Esophagus muscularis mucosa (tissue), 4 donors: ENCODE measurements at places on chromosomes 4 and X. TPM values are rescaled to one million over a fixed set of nuclear protein-coding genes. Genes with fewer than 3 reads are reported as not detected.

Gene LAMTOR3
- total RNA-seq = 50.3 TPM

GRCh38 chr4:182144626-182145333 lies 98.4 kb upstream of the TENM3 start:
- peaks cover 29% of the 10 kb centered on the region for H3K4me1 ChIP-seq
- no peak for DNase-seq
- H3K36me3 ChIP-seq = no peaks in the 10 kb centered on the region
- no peaks in the 10 kb centered on the region for H3K27me3 ChIP-seq
- peak overlapping the region; percentile 80 for H3K4me3 ChIP-seq

DNA sequence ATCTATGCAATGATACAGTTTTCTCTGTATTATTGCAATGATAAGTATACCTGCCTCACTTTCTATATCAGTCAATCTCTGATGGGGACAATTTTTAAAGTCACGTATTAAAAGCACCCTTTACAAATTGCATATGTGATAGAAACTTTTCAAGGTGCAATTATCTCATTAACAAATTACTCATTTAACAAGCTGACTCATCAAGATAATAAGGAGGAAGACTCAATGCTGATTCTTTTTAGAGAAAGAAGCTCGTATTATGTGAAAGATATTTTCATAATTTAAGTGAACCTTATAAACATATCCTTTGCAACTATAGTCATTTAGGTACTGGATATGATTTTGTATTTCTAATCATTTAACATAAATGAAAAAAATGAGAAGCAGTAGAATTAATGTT lies 1080.9 kb upstream of the TENM3 start:
- DNase-seq = no peak
- H3K27me3 ChIP-seq = no peaks in the 10 kb centered on the region
- no peaks in the 10 kb centered on the region for H3K36me3 ChIP-seq

Gene UCP1
- total RNA-seq = not detected

DNA sequence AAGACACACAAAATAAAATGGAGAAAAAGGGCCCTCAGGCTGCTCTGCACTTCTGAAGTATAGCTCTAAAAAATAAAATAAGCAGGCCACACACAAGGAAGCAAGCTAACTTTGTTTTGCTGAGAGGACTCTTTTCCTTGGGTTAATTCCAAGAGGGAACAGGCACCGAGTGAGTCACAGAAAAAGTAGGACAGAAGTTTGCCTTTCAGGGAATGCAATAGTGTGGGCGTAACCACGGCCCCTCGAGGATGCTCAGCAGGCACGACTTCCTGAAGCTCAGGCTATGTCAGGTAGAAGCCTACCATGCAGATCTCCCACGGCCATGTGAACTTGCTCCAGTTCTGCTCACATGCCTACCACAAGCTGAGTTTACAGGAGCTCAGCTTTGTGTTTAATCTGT lies 22.1 kb downstream of the PPP1R2C start:
- H3K4me3 ChIP-seq = no peak overlapping the region
- no peaks in the 10 kb centered on the region for H3K27me3 ChIP-seq
- no peaks in the 10 kb centered on the region for H3K36me3 ChIP-seq
- no peak overlapping the region for H3K27ac ChIP-seq
- no peaks in the 10 kb centered on the region for H3K4me1 ChIP-seq
- no peak for DNase-seq

Gene TGIF2LX
- not detected for total RNA-seq

Gene UGT2B17
- not detected for total RNA-seq

DNA sequence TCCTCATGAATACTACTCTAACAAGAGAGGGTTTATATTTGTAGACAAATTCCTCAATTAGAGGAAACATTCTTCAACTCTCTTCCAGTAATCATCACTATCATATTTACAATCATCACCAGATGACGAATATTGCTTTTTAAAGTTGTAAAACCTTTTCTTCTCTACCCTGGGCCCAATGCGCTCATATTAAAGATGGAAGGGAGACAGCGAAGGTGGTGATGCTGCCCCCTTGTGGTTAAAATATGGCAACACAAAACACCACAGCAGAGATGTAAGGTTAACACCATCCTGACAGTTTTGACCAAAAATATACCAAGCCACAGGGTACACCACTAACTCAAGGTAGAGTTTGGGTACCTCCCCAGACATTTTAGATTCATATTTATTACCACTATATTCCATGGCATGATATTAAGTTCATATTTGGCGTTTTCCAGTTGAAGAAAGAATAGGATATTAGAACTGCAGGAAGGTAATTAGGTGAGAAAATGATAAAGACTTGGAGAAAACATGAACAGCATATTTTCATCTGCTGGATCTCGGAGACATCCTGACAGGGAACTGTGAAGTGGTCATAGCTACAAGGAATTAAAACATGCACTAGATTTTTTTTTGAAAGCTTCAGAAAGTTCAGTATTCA lies 72.8 kb downstream of the SLC9A7 start:
- no peaks in the 10 kb centered on the region for H3K4me1 ChIP-seq
- H3K4me3 ChIP-seq = no peak overlapping the region
- no peaks in the 10 kb centered on the region for H3K36me3 ChIP-seq
- no peak overlapping the region for H3K27ac ChIP-seq

- peaks cover 7% of the 10 kb centered on the region for H3K4me1 ChIP-seq
- no peaks in the 10 kb centered on the region for H3K36me3 ChIP-seq
- H3K27me3 ChIP-seq = no peaks in the 10 kb centered on the region
- no peak overlapping the region for H3K4me3 ChIP-seq
These were observed 292.7 kb downstream of the BCOR start for GRCh38 chrX:39805022-39805421.

DNA sequence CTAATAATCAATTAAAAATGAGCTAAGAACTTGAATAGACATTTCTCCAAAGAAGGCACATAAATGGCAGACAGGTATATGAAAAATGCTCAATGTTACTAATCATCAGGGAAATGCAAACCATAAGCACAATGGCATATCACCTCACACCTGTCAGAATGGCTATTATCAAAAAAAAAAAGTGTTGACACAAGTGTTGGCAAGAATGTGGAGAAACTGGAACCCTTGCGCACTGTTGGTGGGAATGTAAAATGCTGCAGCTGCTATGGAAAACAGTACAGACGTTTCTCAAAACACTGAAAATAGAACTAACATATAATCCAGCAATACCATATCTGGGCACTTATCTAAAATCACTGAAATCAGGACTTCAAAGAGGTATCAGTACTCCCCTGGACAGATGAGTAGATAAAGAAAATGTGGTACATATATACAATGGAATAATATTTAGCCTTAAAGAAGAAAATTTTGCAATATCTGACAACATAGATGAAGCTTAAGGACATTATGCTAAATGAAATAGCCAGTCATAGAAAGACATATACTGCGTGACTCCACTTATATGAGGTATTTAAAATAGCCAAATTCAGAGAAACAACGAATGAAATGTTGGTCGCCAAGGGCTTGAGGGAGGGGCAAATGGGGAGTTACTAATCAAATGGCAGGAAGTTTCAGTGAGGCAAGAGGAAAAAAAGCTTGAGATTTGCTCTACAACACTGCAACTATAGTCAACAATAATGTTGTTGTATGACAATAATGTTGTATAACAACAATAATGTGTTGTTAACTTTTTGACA lies 175.5 kb downstream of the WDFY3 start:
- H3K27ac ChIP-seq = no peak overlapping the region
- no peaks in the 10 kb centered on the region for H3K27me3 ChIP-seq
- no peaks in the 10 kb centered on the region for H3K4me1 ChIP-seq
- H3K36me3 ChIP-seq = peaks cover 36% of the 10 kb centered on the region
- no peak for DNase-seq
- H3K4me3 ChIP-seq = no peak overlapping the region

DNA sequence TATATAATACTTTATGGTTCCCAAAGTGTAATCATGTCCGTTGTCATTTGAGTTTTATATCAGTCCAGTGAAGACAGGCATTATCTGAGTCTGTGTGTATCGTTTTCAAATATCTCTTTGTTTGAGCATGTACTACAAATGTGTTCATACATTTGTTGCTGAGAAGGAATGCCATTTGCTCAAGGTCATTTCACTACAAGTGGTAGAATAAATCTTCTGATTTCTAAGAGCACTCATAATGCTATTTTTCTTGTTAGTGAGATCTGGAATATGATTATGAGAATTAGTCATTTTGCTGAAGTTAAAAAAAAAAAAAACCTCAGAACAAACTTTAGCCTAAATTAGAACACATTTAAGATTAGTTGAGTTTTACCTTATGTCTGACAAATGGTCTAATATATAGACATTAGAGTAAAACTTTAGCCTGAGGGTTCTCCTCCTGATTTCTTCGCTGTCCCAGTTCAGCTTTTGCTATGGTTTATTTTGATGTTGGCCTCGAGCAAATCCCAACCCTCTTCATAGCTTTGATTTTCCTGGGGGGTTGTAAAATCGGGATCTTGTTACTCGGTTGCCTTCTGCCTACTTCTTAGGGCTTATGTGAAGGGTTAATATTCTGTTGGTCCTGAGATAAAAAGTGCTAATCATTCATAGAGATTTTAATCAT lies 87.1 kb downstream of the TMEM131L start:
- H3K36me3 ChIP-seq = no peaks in the 10 kb centered on the region
- H3K27ac ChIP-seq = peak overlapping the region; percentile 69
- no peak for DNase-seq
- no peak overlapping the region for H3K4me3 ChIP-seq

GRCh38 chr4:141174457-141174856 lies 41.2 kb upstream of the RNF150 start:
- no peak overlapping the region for H3K4me3 ChIP-seq
- no peaks in the 10 kb centered on the region for H3K36me3 ChIP-seq
- H3K4me1 ChIP-seq = peaks cover 1% of the 10 kb centered on the region
- no peak for DNase-seq
- H3K27ac ChIP-seq = no peak overlapping the region

DNA sequence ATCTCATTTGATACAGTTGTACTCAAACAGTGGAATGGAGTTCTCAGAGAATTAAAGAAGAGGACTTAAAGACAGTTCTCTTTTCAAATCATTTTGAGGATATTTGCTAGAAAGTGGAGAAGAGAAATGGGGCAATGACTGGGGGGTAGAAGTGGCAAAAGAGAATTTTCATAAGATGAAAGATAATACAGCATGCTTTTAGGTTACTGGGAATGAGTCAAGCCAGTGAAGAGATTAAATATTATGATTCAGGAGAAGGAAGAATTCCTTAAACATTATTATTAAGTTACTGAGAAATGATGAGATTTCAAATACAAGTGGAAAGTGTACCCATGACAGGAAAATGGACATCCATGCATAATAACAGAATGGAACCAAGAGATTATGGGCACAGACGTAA lies 219.0 kb upstream of the DKK2 start:
- H3K4me3 ChIP-seq = no peak overlapping the region
- no peaks in the 10 kb centered on the region for H3K36me3 ChIP-seq
- H3K27ac ChIP-seq = no peak overlapping the region
- no peaks in the 10 kb centered on the region for H3K27me3 ChIP-seq
- no peak for DNase-seq

- no peaks in the 10 kb centered on the region for H3K36me3 ChIP-seq
- DNase-seq = no peak
- no peak overlapping the region for H3K27ac ChIP-seq
These were observed 4.9 kb upstream of the TXK start for GRCh38 chr4:48138936-48139335.

DNA sequence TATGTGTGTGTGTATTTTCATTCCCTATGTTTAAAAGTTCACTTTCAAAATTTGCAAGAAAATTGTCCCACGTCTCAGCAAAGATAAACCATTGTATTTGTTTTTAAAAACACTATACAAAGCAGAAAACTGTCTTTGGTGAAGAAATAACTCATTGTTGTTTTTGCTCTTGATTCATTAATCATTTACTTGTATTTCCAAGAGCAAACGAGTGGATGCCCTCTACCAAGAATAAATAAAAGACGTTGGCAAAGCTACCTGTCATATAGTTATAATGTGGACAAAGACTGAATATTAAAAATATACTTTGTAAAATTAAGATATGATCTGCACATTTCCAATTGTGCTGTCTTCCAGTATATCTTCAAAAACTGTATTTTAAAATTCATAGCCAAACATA lies 210.9 kb upstream of the NDST3 start:
- no peaks in the 10 kb centered on the region for H3K4me1 ChIP-seq
- no peak overlapping the region for H3K4me3 ChIP-seq
- H3K27ac ChIP-seq = no peak overlapping the region
- no peaks in the 10 kb centered on the region for H3K36me3 ChIP-seq

GRCh38 chrX:136936183-136936549 lies 55.6 kb upstream of the RBMX start:
- no peaks in the 10 kb centered on the region for H3K27me3 ChIP-seq
- no peak overlapping the region for H3K4me3 ChIP-seq

DNA sequence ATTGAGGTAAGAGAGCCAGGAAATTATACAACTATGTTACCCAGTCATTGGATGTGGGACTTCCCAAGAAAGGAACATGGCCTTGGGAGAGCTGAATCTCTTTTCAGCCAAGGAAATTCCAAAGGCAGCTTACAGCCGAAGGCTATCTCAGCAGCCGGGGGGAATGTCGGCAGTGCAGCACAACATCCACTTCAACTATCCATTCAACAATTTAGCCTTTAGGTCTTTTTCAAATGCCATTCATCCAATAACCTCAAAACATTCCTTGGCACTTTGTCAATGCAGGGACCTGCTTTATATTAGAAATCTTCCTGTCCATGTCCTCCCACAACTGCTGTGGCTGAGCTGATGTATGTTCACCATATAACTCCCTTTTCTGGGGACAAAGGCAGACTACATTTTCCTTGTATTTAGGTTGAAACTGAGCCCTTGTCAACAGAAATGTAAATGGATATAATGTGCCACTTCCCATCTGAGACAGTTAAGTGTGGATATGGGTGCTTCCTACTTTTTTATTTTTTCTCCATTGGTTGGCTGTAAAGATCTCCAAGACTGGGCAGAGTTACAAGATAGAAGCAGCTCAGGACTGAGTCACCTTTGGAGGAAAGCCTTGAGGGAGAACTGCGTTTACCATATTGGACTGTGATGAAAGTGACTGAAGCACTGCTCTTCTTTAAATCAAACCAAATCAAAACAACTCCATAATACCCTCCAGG lies 94.8 kb downstream of the GPRIN3 start:
- H3K27ac ChIP-seq = no peak overlapping the region
- no peak for DNase-seq
- no peaks in the 10 kb centered on the region for H3K36me3 ChIP-seq
- no peaks in the 10 kb centered on the region for H3K27me3 ChIP-seq

- no peaks in the 10 kb centered on the region for H3K36me3 ChIP-seq
- H3K4me3 ChIP-seq = no peak overlapping the region
- no peak overlapping the region for H3K27ac ChIP-seq
- H3K4me1 ChIP-seq = no peaks in the 10 kb centered on the region
- DNase-seq = no peak
These were observed 1263.1 kb downstream of the PCDH7 start for GRCh38 chr4:31983246-31983645.

Gene NAAA
- 23.7 TPM for total RNA-seq
